ENCODE measurements at places on chromosomes 1 and 21.

- DNase-seq = peak; percentile 97
Observed at GRCh38 chr1:228989992-228990827, 254.9 kb downstream of the RHOU start.

- no peak for DNase-seq
Observed at GRCh38 chr1:115332813-115333608, 5.0 kb downstream of the NGF start.

- no peak for DNase-seq
Observed at GRCh38 chr21:18265944-18266343, 21.3 kb downstream of the CHODL start.

DNA sequence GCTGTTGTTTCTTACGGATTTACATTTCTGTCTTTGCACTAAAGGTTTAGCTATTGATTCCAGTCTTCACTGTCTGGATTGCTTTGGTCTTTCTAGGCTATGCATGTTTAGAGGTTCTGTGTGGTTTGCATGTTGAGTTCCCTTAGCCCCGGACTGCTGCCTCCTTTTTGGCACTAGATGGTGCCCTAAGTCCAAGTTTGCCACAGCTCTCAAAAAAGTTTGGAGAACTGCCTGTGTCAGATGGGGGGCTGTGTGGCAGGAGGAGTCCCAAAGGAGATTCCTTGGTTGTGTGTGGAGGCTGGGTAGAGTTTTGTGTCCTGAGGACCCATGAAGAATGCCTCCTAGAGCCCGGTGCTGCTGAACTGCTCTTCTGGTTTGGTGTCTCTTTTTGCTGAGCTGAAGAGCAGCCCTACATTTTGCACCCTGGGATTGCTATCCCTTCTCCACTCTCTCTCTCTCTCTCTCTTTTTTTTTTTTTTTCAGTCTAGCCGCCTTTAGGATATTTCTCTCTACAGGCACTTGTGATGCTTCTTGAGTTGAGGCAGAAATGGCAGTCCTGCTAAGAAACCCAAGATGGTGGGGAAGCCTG lies 74.4 kb downstream of the PTGS2 start:
- peak; percentile 73 for DNase-seq

- DNase-seq = no peak
Observed at GRCh38 chr1:181259026-181259745, 170.7 kb downstream of the IER5 start.

DNA sequence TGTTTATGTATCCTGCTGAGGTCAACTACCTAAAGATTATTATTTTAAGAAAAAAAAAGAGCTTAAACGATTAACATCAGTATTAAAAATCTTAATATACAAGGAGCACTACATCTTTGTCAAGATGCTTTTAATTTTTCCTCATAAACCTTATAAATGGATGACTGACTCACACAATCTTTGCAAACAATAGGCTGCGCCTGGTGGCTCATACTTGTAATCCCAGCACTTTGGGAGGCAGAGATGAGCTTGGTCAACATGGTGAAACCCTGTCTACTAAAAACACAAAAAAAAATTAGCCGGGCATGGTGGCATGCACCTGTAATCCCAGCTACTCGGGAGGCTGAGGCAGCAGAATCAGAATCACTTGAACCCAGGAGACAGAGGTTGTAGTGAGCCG lies 1.7 kb downstream of the KHDC4 start:
- DNase-seq = no peak

- DNase-seq = no peak
Observed at GRCh38 chr1:186819563-186819962, 9.2 kb upstream of the PLA2G4A start.

GRCh38 chr1:231138236-231138635 lies 23.6 kb upstream of the TRIM67 start:
- DNase-seq = no peak

- no peak for DNase-seq
Observed at GRCh38 chr1:8666389-8667167, 150.9 kb downstream of the RERE start.
